Cardiac fibroblast (primary cell): ENCODE measurements at places on chromosomes 4 and X.

DNA sequence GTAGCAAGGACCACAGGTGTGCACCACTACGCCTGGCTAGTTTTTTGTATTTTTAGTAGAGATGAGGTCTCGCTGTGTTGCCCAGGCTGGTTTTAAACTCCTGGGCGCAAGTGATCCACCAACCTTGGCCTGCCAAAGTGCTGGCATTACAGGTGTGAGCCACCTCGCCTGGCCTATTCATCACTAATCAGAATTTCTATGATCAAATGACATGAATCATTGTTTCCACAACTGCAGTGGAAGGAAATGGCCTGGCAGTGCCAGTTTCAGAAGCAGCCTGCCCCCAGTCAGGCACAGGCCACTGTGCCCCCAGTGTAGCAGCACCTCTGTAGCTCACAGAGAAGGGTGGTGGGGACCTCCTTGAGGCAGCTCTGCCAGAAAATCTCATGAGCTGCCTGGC lies 66.0 kb upstream of the MSANTD1 start:
- no peak for DNase-seq

DNA sequence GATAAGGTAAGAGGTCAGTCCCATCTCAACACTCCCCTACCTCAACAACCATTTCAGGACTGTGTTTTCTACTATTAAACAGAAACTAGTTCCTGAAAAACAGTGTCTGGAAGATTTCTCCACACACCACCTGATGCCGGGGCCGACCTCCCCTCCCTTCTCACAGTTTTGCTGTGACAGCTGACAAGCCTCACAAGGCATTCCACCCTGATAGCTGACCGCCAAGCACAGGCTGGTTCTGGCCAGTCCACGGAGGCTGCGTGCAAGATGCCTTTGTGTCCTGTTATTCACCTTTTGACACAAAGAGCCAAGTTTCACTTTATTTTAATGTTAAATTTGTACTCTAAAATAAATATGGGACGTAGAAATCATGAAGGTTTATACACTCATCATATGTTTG lies 758.6 kb downstream of the PDHA2 start:
- DNase-seq: no peak

- DNase-seq: no peak
These were observed 9.8 kb downstream of the PWWP3B start for GRCh38 chrX:106177982-106178321.

DNA sequence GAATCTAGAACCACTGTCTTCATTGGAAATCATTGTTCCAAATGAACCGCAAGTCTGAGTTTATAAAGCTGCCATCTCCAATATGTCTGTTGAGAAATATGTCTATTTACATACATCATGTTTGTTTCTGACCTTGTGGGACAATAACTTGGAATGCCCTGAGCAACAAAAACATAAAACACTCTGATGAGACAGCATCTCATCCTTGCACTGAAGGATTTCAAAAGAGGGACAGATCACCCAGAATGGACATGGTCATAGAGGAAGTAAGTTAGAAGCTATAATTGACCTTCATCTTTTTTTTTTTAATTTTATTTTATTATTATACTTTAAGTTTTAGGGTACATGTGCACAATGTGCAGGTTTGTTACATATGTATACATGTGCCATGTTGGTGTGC lies 22.5 kb downstream of the RXFP1 start:
- DNase-seq: no peak

- no peak for DNase-seq
These were observed 73.6 kb upstream of the QRFPR start for GRCh38 chr4:121454251-121454979.

DNA sequence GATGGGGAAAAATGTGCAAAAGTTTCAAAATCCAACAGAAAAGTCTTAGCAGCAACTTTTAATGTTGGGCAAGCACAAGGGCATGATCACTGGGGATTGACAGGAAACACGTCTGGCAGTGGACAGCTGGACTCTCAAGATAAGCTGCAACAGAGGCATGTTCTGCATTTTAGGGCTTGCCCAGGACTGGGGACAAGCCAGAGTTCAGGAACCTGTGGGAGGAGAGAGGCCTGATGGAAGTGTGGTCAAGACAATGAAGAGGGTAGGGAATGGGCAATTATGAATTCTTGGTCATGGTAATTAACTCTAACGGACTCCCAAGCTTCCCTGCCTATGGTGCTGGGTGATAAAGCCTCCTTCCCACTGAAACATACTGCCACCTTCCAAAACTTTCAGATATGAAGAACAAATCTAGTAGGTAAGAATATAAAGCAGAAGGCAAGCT lies 48.4 kb downstream of the ANXA3 start:
- DNase-seq: no peak

GRCh38 chrX:121455890-121456289 lies 408.5 kb downstream of the GLUD2 start:
- no peak for DNase-seq

GRCh38 chr4:53752124-53752523 lies 160.8 kb upstream of the LNX1 start:
- DNase-seq: no peak

DNA sequence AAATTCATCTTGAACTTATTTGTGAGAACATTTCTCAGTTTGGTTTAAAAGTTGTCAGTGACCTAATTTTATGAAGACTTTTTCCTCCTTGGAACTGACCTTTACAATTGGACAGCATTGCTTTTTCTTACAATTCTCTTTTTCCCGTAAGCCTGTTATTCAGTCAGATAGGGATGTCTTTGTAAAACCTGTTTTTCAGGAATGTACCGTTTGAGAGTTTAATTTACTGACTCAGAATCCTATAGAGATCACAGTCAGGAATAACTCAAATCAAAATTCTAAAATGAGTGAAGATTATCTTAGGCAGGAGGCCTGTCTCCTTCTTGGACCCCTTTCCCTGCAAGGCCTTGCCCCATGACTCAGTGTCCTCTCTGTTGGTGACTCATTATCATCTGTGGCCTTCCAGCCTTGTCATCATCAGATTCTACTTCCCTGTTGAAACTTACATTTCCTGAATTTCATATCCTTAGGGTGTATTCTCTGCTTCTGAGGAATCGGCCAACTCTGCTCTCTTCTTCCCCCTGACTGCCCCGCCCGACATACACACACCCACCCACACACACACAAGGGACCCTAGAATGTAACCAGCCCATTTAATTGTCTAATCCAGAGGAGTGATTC lies 99.8 kb downstream of the ARHGAP10 start:
- DNase-seq: peak; percentile 76

DNA sequence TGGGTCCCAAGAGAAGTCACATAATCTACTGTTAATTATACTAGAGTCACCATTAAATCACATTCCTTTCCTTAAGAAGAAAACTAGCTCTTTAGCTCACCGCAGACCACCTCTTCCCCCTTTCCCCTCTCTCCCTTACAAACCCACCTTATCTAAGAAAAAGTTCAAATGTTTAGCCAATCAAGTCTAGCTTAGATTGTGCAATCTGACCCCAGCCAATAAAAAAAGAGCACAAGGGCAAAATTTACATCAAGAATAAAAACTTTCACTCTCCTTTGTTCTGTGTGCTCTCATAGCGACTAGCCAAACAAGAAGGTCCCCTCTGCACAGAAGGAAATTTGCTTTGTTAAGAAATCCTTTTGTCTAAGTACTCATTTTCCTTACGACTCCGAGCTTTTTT lies 76.3 kb downstream of the TMEM156 start:
- DNase-seq: no peak
